Epithelial cell of proximal tubule (primary cell): ENCODE measurements at places on chromosomes 7 and 10.

GRCh38 chr7:72007018-72007417 lies 405.1 kb downstream of the CALN1 start:
- DNase-seq, result no peak

GRCh38 chr10:21099291-21100062 lies 202.4 kb upstream of the NEBL start:
- DNase-seq, result no peak

DNA sequence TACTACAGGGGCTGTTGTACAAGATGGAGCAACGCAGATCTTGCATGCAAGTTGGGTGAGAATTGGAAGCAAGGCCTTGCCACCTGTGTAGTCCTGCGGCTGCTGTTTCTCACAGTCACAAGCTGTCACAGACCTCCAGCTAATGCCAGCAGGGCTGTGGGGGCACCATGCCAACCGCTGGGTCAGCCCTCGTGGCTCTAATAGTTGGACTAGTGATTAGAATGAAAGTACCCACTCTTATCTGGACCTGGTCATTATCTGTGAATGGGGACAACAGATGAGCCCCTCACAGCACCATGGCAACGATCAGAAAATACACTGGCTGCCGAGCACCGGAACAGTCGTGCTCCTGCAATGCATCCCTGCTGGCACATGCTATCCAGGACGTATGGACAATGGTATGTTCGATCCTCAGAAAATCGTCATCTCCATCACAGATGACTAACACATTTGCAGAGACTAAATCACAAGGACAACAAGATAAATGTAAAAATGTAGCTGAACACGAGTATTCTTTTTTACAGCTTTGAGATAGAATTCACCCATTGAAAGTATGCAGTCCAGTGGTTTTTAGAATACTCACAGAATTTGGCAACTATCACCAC lies 80.4 kb upstream of the CALN1 start:
- no peak for DNase-seq

GRCh38 chr10:60733826-60734225 lies 44.5 kb upstream of the CDK1 start:
- DNase-seq, result no peak

GRCh38 chr7:116271963-116272886 lies 61.9 kb downstream of the TES start:
- peak; percentile 91 for DNase-seq

DNA sequence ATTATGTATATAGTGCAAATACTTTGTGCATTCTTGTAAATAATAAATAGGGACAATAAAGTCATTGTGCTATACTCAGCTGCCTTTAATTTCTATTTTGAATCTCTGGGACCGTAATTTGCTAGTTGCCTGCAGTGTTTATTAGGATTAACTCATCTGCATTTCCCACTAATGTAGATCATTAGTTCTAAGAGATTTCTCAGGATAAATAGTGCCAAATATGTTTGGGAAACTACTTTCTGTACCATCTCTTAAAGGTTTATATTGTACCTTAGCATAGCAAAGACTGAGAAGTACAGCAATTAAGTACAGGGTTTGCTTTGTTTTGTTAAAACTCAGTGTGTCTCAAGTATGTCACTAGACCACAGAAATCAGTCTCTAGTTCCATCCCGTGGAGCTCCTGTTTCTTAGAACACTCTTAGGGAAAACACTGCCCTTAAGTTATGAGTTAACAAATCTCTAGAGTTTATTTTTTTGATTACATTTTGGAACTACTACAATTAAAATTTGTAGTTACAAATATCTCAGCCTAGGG lies 26.0 kb downstream of the ADD3 start:
- no peak for DNase-seq

GRCh38 chr7:51126813-51127617 lies 189.6 kb downstream of the COBL start:
- DNase-seq, result no peak

DNA sequence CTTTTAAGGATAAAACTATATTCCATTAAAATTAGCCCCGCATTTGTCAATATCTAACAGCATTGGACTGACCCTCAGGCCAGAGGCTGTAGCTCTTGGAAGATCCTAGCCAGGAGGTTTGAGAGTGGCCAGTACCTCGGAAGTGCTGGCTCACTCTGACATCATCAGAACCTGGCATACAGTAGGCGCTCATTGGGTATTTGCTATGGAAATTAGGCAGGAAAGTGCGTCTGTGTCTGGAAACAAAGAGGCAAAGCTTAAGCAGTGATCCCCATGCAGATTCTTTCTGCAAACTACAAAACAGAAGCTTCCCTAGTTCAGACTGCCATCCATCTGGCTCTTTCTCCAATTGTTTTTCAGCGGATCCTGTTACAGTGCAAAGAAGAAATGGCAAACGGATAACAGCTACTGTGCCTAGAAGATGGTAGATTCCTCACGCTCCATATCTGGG lies 1.7 kb upstream of the PRKCQ start:
- no peak for DNase-seq

- DNase-seq, result no peak
Observed at GRCh38 chr7:85489498-85489897, 302.6 kb upstream of the SEMA3D start.

GRCh38 chr10:74875966-74876365 lies 49.6 kb downstream of the KAT6B start:
- no peak for DNase-seq

DNA sequence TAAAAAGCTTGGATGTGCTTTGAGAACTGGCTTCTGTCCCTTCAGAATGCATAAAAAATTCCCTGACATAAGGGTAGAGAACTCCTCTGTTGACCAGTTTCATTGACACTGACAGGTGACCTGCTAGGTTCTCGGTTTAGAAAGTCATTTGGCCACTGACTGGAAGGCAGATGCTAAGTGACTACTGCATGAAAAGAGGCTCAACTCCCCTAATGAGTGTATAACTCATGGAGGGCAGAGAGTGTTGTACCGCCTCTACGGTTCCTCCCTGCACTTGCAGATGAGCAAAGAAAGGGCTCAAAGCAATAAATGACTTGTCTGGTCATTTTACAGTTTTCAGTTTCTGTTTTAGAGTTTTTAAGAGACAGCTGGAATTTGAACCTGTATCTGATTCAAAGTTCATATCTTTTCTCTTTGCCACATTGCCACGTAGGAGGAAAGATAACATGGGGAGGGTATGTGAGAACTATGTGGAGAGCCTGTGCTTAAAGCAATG lies 2.9 kb upstream of the FGL2 start:
- no peak for DNase-seq

GRCh38 chr7:82049891-82050533 lies 280.2 kb upstream of the HGF start:
- no peak for DNase-seq

DNA sequence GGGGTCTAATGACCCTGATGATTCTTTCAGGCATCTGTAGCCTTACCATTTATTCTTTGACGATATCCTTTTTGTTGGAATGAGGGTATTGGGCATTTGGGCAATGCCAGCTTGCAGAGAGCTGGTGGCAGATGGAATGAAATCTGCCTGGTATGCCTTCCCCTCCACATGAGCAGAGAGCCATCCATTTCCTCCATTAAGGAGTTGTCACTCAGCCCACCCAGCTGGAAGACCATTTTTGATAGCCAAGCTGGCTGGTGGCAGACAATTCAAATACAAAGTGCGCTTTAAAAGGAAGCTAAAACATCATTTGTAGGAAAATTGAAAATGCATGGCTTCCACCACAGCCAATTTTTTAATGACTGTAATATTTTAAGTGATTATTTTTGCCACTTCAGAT lies 240.1 kb upstream of the SLC26A5 start:
- no peak for DNase-seq

DNA sequence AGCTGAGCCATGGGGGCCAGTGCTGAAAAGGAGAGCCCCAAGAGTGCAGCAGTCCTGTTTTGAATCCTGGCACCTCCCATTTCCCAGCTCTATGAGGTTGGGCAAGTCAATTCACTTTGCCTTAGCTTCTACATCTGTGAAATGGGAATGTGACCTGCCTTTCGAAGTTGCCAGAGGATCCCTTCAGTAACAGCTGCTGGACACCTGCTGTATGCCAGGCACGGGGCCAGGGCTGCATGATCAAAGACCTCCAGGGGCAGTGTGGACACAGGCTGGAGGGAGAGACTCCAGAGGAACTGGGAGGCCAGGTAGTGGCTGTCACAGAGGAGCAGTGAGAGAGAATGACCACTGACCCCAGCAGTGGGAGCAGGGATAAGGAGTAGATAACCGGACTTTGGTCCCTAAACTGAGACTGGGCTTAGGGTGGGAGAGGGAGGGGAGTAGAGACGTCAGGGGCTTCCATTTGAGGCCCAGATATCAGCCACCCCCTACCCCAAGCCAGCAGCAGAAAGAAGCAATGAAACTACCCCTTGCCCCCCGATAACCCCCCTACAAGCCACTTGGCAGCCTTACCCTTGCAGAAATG lies 45.2 kb downstream of the SRRM3 start:
- DNase-seq, result no peak
